ENCODE measurements at places on chromosomes 6 and 20.

DNA sequence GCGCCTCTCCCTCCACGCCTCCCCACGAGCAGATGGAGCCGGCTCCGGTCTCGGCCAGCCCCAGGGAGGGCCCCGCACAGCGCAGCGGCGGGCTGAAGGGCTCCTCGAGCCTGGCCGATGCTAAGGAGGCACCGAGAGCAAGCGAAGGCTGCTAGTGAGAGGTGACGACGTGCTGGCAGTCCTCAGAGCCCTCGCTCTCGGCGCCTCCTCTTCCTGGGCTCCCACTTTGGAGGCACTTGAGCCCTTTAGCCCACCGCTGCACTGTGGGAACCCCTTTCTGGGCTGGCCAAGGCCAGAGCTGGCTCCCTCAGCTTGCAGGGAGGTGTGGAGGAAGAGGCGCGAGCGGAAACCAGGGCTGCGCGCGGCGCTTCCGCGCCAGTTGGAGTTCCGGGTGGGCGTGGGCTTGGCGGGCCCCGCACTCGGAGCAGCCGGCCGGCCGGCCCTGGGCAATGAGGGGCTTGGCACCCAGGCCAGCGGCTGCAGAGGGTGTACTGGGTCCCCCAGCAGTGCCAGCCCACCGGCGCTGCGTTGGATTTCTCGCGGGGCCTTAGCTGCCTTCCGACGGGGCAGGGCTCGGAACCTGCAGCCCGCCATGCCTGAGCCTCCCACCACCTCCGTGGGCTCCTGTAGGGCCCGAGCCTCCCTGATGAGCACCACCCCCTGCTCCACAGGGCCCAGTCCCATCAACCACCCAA lies 2.5 kb upstream of the TMEM14C start:
- DNase-seq, result peak; percentile 18

GRCh38 chr6:41683273-41683522 lies 44.9 kb downstream of the MDFI start:
- no peak for DNase-seq

DNA sequence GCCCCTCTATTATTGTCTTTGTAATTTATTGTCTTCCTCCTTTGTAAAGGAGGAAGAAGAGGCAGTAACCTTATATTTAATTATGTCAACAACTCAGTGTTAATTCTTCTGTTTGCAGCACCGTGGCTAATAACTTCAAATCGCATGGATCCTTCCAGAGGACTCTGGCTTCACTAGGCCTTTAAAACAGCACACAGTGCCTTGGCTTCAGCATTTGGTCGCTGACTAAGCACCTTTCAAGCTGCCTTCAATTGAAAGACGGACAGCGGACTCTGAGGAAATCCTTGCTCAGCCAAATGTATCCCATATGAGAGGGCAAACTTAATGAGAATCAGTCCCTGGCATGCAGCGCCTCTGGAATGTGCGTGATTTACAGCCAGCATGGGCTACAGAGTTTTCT lies 64.2 kb downstream of the SGK1 start:
- DNase-seq, result peak; percentile 96

- no peak for DNase-seq
These were observed 23.6 kb downstream of the BPIFA1 start for GRCh38 chr20:33259371-33259770.

DNA sequence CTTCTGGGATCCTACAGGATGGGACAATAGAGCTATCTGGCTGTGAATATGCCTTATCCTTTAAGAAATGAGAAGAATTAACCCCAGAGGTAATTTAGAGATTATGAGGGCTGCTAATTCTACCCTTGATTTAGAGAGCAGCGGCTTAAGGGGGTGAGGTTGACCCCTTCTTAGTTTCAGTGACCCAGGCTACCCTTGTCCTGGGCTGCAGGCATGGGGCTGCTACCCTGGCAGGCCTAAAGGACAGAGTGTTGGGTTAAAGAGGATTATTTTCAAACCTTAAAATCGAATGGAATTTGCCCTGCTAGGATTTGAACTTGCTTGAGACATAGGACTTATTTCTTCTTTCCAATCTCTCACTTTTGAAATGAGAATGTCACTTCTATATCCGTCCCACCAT lies 1343.4 kb downstream of the HACE1 start:
- DNase-seq, result no peak

DNA sequence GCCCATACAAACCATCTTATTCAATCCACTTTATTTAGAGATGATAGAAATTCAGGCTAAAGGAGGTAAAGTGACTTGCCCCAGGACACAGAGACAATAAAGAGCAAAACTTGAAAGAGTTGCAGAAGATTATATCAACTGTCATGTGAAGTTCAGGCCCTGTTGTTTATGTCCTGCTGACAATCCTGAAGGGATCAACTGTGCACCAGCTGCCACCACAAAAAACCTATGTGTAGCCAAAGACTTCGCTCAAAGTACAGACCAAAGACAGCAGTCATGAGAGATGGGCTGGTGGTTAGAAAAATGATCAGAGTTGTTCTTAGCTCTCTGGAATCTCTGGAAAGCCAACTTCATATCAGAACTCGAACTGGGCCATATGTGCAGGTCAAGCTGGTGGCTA lies 16.0 kb upstream of the CITED2 start:
- no peak for DNase-seq
